ENCODE measurements at places on chromosomes 7 and 10.

- H3K4me3 ChIP-seq, result no peak overlapping the region
- H3K36me3 ChIP-seq, result no peaks in the 10 kb centered on the region
- H3K27ac ChIP-seq, result no peak overlapping the region
- H3K4me1 ChIP-seq, result no peaks in the 10 kb centered on the region
These were observed 234.3 kb downstream of the COBL start for GRCh38 chr7:51082096-51082840.

DNA sequence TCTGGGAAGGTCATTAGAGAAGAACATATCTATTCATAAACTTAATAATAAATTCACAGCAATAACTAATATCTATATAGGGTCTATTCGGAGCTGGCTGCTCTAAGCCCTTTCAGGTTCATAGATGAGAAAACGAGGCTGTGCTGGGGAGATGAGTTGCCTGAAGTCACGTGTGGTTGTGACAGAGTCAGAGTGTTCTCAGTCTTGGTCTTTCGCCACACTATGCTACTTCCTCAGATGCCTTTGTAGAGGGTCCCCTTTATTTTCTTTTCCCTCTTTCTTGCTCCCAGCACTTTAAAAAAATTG lies 43.7 kb upstream of the FAM180A start:
- H3K4me3 ChIP-seq, result no peak overlapping the region
- no peak for DNase-seq
- no peak overlapping the region for H3K27ac ChIP-seq
- peaks cover 2% of the 10 kb centered on the region for H3K27me3 ChIP-seq
- H3K36me3 ChIP-seq, result no peaks in the 10 kb centered on the region

GRCh38 chr10:47370015-47370767 lies 13.9 kb downstream of the ZNF488 start:
- no peak for DNase-seq
- no peak overlapping the region for H3K4me3 ChIP-seq
- no peaks in the 10 kb centered on the region for H3K36me3 ChIP-seq
- H3K27ac ChIP-seq, result no peak overlapping the region

- DNase-seq, result no peak
- H3K4me3 ChIP-seq, result no peak overlapping the region
- peaks cover 31% of the 10 kb centered on the region for H3K27me3 ChIP-seq
- no peak overlapping the region for H3K27ac ChIP-seq
- no peaks in the 10 kb centered on the region for H3K36me3 ChIP-seq
These were observed 2.1 kb upstream of the SORCS3 start for GRCh38 chr10:104638861-104639589.

DNA sequence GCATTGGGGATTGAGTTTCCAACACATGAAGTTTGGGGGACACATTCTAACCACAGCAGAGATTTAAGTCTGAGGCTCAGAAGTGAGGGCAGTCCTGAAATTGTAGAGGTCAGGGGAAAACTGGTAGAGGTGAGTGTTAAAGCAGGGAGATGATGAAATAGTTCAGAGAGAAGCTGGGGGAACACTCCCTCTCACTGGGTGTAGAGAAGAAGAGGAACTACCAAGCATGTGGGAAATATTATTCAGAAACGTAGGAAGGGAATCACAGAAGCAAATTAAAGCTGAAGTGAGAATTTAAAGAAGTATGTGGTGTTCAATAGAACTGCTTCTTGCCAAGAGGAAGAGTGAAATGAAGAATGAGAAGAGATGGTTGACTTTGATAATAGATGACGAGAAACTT lies 121.5 kb upstream of the FAM3C start:
- H3K4me1 ChIP-seq, result no peaks in the 10 kb centered on the region
- no peaks in the 10 kb centered on the region for H3K27me3 ChIP-seq
- H3K36me3 ChIP-seq, result no peaks in the 10 kb centered on the region
- no peak overlapping the region for H3K27ac ChIP-seq
- H3K4me3 ChIP-seq, result no peak overlapping the region

DNA sequence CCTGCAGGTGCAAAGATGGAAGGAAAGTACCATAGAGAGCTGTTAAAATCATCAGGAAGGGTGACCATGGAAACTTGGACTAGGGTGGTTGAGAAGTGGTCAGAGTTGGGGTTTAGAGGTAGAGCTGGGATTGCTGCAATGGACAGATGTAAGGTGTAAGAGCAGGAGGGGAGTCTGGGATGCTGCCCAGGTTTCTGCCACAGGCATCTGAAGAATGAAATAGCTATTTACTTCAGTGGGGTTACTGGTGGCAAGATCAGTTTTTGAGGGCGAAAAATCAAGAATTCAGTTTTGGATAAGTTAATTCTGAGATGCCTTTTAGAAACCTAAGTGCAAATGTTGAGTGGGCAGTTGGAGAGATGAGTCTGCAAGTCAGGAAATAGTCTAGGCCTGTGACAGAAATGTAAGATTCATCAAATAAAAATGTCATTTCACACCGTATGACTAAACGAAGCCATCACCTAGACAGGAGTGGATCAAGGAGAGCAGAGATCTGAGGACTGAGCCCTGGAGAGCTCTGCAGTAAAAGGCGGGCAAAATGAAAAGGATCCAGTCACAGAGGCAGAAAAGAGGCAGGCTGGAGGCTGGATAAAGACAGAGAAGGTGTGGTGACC lies 22.7 kb upstream of the TOMM7 start:
- no peak overlapping the region for H3K4me3 ChIP-seq
- no peak overlapping the region for H3K27ac ChIP-seq
- H3K4me1 ChIP-seq, result no peaks in the 10 kb centered on the region

- H3K4me1 ChIP-seq, result no peaks in the 10 kb centered on the region
- H3K27ac ChIP-seq, result no peak overlapping the region
- H3K36me3 ChIP-seq, result no peaks in the 10 kb centered on the region
These were observed 23.5 kb upstream of the NRP1 start for GRCh38 chr10:33358016-33358415.

GRCh38 chr10:35613597-35614226 lies 8.6 kb downstream of the GJD4 start:
- no peak overlapping the region for H3K4me3 ChIP-seq
- H3K27me3 ChIP-seq, result peaks cover 15% of the 10 kb centered on the region
- no peak for DNase-seq
- no peak overlapping the region for H3K27ac ChIP-seq
- no peaks in the 10 kb centered on the region for H3K36me3 ChIP-seq

DNA sequence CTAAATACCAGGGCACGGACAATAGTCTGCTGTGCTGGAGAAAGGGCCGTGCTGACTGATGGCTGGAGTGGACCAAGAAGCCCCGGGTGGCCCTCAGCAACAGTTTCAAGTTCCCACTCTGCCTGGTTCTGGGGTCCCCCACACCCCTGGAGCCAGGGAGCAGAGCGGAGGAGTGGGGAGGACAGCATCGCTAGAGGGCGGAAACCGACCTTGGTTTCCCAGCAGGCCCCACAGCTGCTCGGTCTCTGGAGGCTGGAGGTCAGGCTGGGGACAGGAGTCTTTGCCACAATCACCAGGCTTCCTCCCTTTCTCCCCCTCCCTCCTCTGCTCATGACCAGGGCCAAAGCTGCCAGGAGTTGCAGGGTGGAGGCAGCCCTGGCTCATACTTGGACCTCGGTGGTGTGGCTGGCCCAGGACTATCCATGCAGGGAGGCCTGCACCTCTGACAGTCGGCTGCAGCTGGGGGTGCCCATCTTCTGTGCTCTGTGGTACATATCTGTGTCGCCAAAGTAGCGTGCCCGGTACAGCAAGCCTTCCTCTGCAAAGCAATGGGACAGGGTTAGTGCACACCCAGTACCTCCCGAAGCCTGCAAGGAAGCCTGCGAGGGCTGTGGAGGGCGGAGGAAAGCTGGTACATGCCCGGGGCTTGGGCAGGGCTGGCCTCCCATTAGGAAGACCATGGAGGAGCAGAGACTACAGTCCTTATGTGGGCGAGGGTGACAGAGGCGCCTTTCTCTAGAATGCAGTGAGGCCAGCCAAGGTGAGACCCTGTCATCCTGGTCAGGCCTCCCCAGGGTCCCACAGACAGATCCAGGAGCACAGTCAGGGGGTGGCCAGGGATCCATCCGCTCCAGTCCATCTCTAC lies 19.1 kb downstream of the DNAJB12 start:
- peak overlapping the region; percentile 24 for H3K4me3 ChIP-seq
- peaks cover 74% of the 10 kb centered on the region for H3K4me1 ChIP-seq
- DNase-seq, result no peak
- H3K27me3 ChIP-seq, result no peaks in the 10 kb centered on the region
- peak overlapping the region; percentile 90 for H3K27ac ChIP-seq
- H3K36me3 ChIP-seq, result peaks cover 25% of the 10 kb centered on the region

GRCh38 chr10:69673521-69673920 lies 43.5 kb downstream of the FAM241B start:
- H3K27me3 ChIP-seq, result peaks cover 20% of the 10 kb centered on the region
- DNase-seq, result no peak
- H3K36me3 ChIP-seq, result no peaks in the 10 kb centered on the region
- H3K4me3 ChIP-seq, result no peak overlapping the region
- H3K27ac ChIP-seq, result no peak overlapping the region

Measured in CD4-positive, alpha-beta T cell (primary cell).